ENCODE measurements at places on chromosomes 13 and 19.

GRCh38 chr19:38264486-38265212 lies at the start of gene SPINT2:
SPINT2 (plus strand) TSS chr19:38264573; CDS start chr19:38264893, 320 bp downstream.
- DNase-seq: no peak

GRCh38 chr13:89940383-89940782 lies 1407.1 kb upstream of the MIR17HG start:
- no peak for DNase-seq

DNA sequence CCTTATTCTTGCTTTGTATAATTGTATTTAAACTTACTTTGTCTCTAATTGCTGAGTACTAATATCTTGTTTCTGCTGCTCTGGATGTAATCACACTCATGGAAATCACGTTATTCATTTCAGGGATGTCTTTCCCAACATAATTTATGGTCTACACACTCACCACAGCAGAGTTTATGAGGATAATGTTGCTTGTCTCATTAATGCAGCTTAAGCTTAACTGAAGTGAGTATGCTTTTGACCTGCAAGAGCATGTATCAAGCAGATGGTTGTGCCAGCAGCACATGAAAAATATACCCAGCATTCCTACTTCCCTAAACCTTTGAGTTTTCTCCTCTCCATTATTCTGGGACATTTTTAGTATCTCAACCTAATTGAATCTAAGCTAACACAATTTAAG lies 1080.9 kb downstream of the SLITRK5 start:
- DNase-seq: no peak

- DNase-seq: no peak
Measured at GRCh38 chr19:43470288-43470687, 4.9 kb upstream of the LYPD3 start.

DNA sequence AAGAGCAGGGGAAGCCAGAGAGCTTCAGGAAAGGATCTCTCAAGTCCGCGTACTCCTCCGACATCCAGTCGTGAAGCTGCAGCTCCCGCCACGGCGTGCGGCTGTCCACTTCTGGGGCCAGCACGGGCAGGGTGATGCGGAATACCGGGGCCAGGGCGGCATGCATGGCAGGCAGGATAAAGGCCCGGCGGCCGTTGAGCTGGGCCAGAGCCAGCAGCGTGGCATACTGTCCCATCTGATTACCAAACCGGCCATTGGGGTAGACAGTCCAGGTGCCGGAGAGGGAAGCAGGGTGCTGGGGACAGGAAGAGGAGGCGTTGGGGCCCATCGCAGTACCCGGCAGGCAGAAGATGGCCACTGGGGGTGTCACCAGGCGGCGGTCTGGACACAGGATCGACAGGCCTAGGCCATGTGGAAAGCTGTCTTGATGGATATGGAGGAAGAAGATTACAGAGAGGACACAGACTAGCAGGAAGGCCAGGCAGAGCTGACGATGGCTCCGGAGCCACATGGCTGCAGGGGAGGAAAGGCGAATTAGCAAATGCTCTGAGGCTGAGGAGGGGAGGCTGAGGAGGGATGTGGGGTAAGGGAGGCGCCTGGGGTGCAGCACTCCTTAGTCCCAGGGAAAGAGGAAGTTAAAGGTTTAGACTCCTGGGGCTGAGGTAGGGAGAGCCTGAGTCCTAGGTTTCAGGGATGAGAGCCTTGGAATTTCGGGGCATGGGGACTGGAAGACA lies 1.5 kb downstream of the FUT1 start:
- no peak for DNase-seq
